ENCODE measurements at places on chromosomes 16 and 17.

DNA sequence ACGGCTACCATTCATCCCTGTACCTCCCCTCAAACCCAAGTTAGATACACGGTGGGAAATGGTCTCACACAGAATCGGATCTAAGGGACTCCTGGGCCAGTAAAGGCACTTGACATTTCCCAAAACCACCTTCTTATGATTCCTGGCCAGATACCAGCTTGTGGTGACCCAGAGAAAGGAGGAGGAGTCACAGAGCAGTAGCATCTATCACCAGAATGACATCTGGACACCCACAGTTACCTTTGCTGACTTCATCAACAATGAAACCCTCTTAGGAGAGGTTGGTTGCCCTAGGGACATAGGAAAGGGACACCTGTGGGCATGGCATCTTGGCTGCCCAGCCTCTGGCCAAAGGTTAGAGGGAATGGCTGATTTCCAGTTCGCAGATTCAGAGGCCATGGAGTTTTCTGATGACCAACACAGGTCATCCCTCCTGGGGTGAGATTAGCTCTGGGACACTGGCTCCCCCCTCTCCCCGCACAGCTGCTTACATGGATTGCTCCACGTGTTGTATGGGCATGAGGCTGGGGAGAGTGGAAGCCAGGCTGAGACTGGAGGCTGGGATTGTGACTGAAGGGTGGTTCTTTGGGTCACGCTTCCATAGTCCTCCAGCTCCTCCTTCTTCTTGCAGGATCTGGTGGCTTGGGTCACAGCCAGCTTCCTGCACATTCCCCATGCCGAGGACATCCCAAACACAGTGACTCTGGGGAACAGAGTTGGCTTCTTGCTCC lies 1.4 kb upstream of the AOC3 start:
- no peak for DNase-seq

GRCh38 chr16:11637320-11637719 lies 30.9 kb upstream of the SNN start:
- no peak for DNase-seq

- peak; percentile 66 for DNase-seq
Measured at GRCh38 chr17:75827308-75828075, 16.7 kb downstream of the UNC13D start.

DNA sequence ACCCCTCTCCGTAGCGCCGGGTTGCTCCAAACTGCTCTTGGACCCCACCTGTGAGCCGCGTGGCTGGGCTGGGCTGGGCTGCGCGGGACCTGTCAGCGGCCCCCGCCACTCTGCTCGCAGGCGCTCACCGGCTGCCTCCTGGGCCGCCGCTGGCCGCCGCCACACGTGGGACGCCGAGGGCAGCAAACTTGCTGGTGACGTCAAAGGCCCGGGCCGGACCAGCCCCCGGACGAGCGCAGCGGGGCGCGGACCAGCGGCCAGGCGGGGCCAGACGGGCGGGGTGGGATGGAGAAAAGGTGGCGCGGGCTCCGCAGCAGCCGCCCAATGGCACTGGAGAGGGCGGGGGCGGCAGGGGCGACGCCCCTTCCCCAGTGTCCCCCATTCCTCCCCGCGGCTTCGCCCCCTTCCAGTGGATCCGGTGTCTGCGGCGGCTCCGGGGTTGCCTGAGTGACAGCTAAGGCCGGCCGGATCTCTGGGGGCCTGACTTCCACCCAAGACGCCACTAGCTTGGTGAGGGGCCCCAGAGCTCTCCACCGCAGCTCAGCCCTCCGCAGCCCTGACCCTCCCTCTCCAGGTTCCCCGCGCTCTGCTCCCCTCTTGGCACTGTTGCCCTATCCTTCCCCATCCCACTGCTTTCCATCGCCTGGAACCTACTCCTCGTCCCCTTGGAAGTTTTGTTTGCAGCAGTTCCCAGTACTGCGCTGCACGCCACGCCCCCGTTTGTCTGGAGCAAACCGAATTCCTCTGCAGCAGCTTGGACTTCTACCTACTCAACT lies at the start of gene HS3ST3A1:
HS3ST3A1 (minus strand) TSS at position 154 of the 776 bp plus-strand sequence. CDS start 800 bp downstream, outside the sequence.
- no peak for DNase-seq

DNA sequence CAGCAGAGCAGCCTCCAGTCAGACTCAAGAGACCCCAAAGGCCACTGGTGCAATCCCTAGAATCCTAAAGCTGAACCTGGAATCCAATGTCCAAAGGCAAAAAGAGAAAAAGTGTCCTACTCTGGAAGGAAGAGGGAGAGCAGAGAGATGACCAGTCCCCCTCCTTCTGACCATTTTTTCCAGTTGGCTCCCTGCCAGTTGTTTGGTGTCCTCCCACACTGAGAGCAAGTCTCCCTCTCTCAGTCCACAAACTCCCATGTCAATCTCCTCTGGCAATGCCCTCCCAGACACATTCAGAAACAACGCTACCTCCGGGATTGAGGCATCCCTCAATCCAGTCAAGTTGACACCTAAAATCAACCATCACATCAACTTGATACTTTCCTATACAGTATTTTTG lies 4.3 kb upstream of the CLEC19A start:
- DNase-seq: no peak

Data from stimulated activated CD4-positive, alpha-beta T cell treated with anti-CD3 and anti-CD28 coated beads, Interleukin-1b, Interleukin-23, amount 100 ng/mL, for 48 hours (primary cell).